ENCODE measurements at places on chromosomes 2 and 18. TPM values are rescaled to one million over a fixed set of nuclear protein-coding genes. Genes with fewer than 3 reads are reported as not detected.

- DNase-seq = no peak
These were observed 34.6 kb downstream of the TTC39C start for GRCh38 chr18:24049142-24049541.

DNA sequence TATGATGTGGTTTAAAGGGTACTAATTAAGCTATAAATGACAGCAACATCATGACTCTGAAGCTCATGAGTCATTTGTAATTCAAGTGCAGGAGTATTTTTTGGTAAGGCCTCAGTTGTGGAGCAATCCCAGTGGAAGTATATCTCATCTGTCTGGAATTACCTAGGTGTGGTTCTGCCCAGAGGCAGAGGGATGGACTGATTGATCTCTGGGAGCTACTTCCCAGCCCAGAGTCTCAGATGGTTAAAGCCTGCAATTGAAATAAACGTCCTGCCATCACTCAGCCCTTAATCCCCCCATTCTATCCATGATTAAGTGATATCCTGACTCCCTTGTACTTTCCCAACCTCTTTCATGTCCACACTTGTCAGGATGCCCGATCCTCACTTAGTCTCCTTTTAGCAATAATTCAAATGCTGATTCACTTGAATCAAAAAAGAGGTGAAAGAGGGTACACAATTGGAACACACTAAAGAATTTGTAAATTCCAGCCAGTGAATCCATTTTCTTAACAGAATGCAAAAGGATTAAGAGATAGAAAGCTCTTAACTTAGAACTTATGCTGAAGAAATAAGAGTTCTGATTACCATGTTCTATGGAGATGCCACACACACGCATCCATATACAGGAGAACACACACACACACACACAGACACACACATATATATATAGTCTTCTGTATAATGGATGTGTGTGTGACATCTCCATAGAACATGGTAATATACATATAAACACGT is 664.4 kb downstream of the NYAP2 start:
- peak; percentile 69 for DNase-seq

DNA sequence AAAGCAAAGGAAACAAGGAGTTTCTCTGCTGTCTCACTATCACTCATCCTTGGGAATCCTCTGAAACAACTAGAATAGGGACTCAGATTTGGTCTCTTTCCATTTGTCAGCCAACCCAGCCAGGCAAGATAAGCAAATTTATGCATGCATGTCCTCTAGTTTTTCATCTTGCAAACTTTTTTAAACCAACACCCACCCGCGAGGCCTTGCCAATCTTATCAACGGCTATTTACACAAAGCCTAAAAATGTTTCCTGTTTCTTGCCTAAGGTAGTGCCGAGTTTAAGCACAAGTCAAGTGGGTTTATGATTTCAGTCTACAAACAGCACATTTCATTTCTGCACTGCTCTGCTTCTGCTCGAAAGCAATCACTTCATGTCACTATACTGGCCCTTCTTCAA is 240.9 kb downstream of the STK39 start:
- no peak for DNase-seq

- no peak for DNase-seq
These were observed 32.8 kb downstream of the SLC9A2 start for GRCh38 chr2:102652126-102652525.

GRCh38 chr2:75844651-75845050 is 133.9 kb upstream of the GCFC2 start:
- no peak for DNase-seq

DNA sequence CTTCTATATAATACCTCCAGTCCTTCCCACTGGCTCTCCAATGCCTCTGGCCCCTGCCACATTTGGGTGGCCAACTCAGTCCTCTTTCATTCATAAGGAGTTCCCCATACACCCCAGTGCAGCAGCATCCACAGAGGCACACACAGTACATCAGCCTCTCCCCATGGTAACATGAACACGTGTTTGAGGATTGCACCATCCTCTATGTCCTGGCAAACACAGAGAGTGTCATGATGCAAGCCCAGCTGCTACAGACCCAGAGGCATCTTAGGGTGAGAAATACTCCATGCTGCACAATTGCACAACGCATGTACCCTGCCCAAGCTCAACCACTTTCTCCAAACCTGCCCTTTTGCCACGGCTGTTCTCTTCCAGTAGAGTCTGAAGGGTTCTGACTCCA is 11.5 kb downstream of the IGFBP5 start:
- peak; percentile 94 for DNase-seq

DNA sequence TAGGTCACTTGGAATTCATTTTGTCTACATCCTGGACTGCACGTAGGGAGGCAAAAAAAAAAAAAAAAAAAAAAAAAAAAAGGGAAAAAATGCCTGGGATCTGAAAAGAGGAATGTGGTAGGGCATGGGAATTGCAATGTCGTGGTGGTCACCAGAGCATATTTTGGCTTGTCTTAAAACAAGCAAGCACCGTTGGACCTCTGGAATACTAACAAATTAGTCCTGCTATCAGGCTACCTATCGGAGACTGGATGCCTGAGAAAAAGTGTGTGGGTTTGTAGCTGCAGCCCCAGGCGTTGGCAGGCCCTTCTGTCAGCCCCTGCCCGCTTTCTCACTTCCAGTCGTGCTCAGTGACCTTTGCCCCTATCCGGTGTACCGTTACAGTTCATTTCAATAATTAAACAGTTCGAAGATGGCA is 588.5 kb upstream of the ZEB2 start:
- DNase-seq = peak; percentile 35

DNA sequence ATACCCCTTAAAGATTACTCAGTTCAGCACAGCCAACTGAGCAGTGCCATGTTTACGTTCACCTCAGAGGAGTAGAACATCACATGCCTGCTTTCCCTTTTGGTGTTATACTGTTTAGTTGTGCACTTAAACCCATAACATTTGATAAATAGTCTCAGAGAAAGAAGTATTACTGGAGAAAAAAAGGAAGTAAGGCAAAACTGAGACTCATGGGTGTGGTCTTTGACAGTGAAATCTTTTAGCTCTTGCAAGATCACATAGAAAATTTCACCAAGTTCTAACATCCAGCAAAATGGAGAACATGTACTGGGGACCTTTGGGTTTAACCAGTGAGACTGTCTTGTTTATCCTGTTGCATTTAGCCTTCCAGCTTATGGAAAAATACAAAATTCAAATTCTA is 5.6 kb downstream of the TANK start:
- peak; percentile 11 for DNase-seq

LHCGR gene
- total RNA-seq = under 0.01 TPM

SFT2D3 gene
- 2.5 TPM for total RNA-seq

SP5 gene
- total RNA-seq = not detected

KIAA2012 gene
- under 0.01 TPM for total RNA-seq

ITPRIPL1 gene
- 1.4 TPM for total RNA-seq

FEV gene
- not detected for total RNA-seq
